Activated CD4-positive, alpha-beta T cell treated with anti-CD3 and anti-CD28 coated beads, Interleukin-2, amount 10 ng/mL, durations not matched to agents 7 days and 5 days (primary cell): ENCODE measurements at places on chromosomes 16 and 17.

DNA sequence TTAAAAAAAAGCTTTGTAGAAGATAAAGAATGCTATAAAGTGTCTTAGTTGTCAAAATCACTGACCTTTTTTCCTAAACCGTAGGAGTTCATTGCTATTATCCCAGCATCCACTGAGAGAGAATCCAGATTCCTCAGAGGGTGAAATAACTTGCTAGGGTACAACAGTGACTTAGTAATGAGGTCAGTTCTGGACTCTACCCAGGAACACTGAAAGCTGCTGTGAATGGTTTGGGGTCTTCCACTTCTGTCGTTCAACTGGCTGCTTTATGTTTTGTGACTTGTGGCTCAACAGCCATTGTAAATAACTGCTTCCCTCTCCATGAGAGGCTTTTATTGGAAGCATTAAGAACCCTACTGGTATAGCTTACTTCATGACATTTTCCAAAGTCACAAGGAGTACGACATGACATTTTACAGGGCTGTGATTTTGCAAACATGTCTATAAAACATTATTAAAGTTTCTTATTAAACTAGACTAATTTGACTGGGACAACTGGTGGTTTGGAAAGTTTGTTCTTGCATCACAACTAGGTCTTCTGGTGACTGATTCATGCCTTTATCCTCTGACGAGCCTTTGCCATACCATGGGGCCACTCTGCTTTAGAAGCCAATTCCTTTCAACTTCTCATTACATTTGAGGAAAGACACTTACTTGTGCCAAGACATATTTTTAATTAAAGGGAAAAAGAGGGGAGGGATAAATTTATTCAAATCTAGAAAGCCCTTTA lies 92.2 kb upstream of the CDH11 start:
- DNase-seq, result no peak

DNA sequence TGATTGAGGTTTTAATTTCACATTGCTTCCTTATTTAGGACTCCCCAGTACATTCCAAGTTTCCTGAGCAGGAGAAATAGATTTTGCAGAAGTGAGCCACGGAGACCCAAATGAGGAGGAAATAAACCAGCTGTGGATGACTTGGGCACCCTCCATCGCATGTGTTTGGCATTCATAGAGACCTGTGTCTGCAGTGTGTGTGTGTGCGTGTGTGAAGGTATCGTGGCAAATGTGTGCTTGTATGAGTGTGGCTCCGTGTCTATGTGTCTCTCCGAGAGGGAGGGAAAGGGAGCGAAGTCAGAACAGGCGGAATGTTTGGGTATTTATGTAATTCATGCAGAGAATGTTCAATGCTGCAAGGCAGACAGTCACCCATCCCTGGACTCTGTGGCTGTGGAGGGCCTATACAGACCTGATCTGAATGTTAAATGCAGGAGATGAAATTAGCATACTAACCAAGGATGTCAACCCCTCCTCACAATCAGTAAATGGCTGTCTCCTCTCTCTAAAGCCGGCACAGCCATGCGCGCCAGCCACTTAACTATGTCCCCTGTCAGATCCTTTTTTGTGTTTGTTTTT lies 186.0 kb upstream of the ZFHX3 start:
- no peak for DNase-seq

GRCh38 chr17:78138204-78139060 lies 7.8 kb upstream of the C17orf99 start:
- DNase-seq, result no peak

DNA sequence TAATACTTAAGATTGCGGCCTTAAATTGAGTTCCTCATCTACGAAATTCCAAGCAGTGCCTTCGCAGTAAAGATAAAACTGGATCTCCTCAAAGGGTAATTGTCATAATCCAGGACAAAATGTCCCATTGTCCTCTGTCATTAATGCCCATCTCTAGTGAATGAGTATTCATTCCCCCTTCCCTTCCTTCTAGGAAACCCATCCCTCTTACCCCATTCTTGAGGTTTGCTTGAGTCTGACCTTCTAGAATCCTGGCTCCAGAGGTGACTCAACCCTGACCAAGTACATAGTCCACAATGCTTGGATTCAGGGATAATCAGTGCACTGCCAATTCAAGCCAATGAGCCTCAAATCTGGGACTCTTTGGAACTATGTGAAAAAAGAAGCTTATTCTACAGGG lies 47.0 kb upstream of the MAF start:
- no peak for DNase-seq

GRCh38 chr17:20214794-20215193 lies 205.6 kb downstream of the SPECC1 start:
- no peak for DNase-seq

DNA sequence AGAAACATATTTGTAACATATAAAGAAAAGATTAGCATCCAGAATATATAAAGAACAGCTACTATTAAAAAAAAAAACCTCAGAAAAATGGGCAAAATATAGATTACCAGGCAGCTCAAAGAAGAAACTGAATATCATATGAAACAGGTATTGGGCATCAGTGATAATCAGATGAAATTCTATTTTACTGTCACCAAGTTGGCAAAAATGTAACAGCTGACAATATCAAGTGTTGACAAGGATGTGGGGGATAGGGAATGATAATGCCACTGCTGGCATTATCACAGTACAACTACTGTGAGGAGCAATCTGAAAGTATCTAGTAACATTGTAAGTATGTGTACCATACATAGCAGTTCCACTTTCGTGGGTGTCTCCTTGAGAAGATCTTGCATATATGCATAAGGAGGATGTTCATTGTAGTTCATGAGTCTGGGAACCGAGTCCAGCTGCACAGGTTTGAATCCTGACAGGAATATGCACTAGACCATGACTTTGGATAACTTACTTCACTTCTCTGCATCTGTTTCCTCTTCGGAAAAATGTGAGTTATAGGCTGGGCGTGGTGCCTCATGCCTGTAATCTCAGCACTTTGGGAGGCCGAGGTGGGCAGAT lies 50.3 kb downstream of the LCMT1 start:
- no peak for DNase-seq

GRCh38 chr17:73478768-73479424 lies 165.3 kb downstream of the SDK2 start:
- DNase-seq, result no peak

GRCh38 chr16:88460496-88461330 lies 7.6 kb downstream of the ZFPM1 start:
- no peak for DNase-seq

DNA sequence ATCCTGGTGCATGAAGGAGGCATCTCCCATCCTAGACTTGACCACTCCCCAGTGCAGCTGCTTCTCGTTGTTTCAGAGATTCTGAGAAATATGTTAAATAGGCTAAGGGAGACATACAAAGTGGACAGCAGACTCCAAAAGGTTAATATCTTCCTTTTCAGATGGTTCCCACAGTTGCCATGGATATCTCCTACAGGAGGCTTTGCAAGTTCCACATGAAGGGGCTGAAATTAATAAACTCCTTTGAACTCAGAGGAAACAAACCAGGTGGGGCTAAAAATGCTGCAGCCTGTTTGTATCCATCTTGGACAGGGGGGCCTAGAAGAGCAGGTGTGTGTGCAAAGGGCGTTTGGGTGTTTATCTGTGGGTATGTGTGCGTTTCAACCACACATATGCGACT lies 257.4 kb upstream of the XYLT1 start:
- DNase-seq, result no peak

GRCh38 chr17:21124086-21124485 lies 2.7 kb upstream of the DHRS7B start:
- no peak for DNase-seq

- no peak for DNase-seq
Measured at GRCh38 chr16:8864480-8865110, 4.2 kb downstream of the CARHSP1 start.
